ENCODE measurements at places on chromosomes 5 and 9.

DNA sequence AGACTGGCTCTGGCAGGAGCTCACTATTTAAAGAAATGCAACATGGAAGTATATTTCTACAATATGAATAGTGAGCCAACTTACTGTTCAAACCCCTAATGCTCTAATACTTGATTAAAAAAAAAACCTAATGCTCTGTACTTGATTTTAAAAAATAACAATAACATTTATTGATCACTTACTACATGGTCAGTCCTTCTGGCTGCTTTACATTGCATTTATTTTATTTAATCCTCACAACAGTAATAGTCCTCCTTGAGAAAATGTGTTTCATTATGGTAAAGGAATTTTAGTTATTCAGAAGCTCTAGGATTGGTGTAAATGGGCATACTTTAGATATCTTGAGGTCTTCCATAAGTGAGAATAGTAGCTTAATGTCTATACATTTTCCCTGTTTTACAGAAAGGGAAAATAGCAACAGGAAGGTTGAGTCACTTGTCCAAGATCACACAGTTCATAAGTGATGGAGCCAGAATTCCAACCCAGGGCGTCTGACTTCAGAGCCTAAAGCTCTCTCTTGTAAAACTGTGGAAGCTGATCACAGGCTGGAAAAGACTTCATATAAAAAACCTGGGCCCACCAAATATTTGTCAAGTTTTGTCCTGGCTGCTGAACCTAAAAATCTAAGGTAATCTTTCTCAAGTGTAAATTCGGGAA is 1.0 kb downstream of the STARD4 start:
- DNase-seq, result no peak

- DNase-seq, result no peak
Observed at GRCh38 chr5:78958672-78959445, 26.3 kb downstream of the ARSB start.

DNA sequence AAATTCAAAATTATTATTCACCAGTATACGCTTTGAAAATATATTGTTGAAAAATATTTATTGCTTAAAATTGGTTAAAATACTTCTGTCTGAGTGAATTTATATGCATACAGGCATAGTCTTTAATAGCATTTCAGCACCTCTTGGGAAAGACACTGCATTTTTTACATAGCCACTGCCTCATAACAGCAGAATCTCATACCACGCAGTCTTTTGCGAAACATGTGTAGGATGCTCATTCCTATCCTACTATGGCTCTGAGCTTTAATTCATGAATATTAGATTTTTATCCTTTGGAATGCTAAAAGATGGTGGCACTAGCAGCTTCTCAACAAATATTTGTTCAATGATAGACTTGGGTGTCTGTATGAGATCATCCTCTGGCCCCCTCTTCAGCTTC is 94.0 kb upstream of the SH3GL2 start:
- DNase-seq, result no peak

DNA sequence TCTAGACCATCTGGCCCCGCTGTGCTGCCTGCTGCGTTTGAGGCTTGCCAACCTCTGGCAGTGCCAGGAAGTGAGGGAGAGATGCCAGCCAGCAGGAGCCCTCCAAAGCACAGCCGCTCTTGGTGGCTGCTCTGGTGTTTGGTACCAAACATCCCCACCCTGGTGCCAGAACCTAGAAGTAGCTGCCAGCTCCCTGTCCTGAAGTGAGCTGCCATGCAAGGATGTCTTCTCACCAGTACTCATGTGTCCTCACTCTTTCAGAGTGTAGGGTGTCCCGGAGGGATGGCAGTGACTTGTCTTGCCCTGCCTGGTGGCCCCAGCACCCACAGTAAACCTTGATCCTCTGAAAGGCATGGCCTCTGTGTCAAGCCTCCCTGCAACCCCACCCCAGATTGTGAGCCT is 43.4 kb downstream of the AMBP start:
- DNase-seq, result no peak

GRCh38 chr5:116750631-116751580 is 176.3 kb upstream of the SEMA6A start:
- DNase-seq, result no peak

GRCh38 chr5:56816546-56817081 is 1.3 kb downstream of the MAP3K1 start:
- DNase-seq, result peak; percentile 73

GRCh38 chr5:132464156-132464939 is 26.2 kb downstream of the IRF1 start:
- peak; percentile 44 for DNase-seq

DNA sequence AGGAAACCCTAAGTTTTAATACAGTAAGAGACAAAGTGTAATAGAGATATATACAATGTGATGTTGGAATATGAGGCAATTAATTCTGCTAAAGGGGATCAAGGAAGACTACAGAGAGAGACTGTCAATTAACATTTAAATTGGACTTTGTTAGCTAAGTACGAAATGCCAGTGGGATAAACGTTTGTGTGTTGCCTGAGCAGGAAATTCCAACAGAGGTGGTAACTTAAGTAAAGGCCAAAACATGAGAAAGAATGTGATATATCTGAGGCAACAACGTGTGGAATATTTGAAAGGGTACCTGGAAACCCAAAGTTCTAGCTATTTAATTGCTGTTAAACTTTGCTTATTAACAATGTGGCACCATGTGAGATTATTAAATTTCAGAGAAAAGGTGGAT is 1666.9 kb upstream of the WWC1 start:
- DNase-seq, result no peak

All from left hindlimb (tissue), 1 donor.